H54 (cell line): ENCODE measurements at places on chromosomes 3 and 15.

- no peak for DNase-seq
Observed at GRCh38 chr3:149523512-149524299, 49.2 kb downstream of the TM4SF4 start.

- DNase-seq, result no peak
Observed at GRCh38 chr15:73323956-73324355, 44.8 kb downstream of the HCN4 start.

GRCh38 chr3:144384241-144384979 lies 412.8 kb downstream of the DIPK2A start:
- no peak for DNase-seq

DNA sequence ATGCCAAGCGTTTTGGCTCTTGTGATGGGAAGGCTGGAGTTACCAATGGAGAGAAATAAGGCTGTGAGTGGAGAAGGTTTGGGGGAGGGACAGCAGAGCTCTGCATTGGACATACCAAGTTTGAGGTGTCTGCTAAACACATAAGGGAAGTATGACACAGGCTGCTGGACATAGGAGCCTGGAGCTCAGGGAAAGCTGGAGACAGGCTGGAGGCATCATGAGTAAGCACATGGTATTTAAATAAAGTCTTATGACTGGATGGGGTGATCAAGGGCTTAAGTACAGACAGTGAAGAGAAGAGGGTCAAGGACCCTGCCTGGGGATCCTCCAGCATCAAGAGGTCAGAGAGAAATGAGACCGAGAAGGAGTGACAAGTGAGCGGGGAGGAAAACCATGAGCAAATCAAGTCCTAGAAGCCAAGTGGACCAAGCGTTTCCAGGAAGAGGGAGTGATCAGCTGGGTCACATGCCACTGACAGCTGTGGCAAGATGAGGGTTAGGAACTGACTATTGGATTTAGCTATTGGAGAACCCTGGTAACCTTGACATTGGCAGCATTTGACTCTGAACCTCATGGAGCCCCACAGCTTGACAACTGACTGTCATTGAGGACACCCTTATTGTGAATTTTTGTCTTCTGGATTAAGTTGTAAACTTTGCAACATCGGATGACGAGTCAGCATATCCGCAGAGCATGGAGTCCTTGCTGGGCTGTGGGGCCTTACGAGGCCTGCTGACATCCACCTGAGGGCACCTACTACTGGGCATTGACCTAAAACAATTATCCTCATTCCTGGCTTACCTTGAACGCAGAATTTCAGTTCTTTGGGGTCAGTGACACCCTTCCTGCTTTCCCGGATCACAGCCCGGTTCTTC lies 78.7 kb upstream of the ETV5 start:
- DNase-seq, result no peak

DNA sequence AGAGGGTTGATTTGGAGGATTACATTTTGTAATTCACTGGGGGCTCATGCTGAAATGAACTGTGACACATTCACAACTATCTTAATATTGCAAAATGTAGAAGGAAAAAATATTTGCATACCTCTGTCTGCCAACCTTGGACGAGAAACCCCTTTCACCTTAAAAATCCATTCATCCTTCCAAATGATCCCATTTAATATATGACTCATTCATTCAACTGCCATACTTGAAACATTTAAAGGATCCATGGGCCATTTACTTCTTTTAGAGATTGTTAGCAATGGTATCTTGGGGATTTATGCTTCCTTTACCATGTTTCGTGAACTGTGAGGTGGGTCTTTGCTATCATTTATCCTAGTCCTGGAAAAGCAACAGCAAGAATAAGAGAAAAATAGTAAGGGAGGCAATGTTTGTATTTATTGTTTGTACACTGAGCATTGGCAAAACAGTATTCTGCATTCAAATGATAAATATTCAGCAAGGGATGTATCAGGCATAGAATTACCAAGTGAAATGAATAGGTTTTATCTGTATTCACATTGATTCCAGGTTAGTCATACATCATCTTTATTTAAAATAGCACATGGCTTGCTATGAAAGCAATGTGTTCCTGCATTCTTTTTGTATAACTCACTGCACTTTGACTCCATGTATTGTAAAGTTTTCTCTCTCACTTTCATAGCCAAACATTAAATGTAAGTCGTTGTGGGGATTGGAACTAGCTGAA lies 378.1 kb downstream of the NSUN3 start:
- peak; percentile 23 for DNase-seq

GRCh38 chr3:30646181-30646876 lies 39.9 kb downstream of the TGFBR2 start:
- DNase-seq, result no peak

GRCh38 chr3:141940194-141940776 lies 63.8 kb downstream of the ATP1B3 start:
- peak; percentile 75 for DNase-seq
